ENCODE measurements at places on chromosomes 16 and 17.

DNA sequence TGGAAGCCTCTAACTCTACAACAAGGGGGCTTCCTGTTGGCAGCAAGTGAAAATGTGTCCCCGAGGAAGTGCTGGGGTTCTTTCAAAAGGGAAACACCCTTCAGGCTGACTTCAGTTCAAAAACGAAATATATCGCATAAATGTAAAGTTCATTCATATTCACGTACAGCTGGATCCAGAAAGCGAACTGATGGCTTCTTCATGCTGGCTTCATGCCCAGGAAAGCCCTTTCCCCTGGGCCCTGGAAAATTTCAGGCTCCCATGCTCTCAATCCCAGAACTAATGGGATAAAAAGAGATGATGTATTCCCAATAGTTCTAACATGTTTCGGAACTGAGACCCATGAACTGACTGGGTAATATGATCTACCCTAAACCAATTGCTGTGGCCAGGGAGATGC is 104.7 kb upstream of the CDH13 start:
- no peak overlapping the region for H3K27ac ChIP-seq
- H3K4me1 ChIP-seq = no peaks in the 10 kb centered on the region
- no peak overlapping the region for H3K4me3 ChIP-seq
- H3K36me3 ChIP-seq = no peaks in the 10 kb centered on the region

GRCh38 chr17:73142872-73143381 is 21.9 kb upstream of the SSTR2 start:
- H3K27ac ChIP-seq = no peak overlapping the region
- peaks cover 15% of the 10 kb centered on the region for H3K4me1 ChIP-seq
- H3K4me3 ChIP-seq = no peak overlapping the region
- H3K27me3 ChIP-seq = peaks cover 15% of the 10 kb centered on the region

DNA sequence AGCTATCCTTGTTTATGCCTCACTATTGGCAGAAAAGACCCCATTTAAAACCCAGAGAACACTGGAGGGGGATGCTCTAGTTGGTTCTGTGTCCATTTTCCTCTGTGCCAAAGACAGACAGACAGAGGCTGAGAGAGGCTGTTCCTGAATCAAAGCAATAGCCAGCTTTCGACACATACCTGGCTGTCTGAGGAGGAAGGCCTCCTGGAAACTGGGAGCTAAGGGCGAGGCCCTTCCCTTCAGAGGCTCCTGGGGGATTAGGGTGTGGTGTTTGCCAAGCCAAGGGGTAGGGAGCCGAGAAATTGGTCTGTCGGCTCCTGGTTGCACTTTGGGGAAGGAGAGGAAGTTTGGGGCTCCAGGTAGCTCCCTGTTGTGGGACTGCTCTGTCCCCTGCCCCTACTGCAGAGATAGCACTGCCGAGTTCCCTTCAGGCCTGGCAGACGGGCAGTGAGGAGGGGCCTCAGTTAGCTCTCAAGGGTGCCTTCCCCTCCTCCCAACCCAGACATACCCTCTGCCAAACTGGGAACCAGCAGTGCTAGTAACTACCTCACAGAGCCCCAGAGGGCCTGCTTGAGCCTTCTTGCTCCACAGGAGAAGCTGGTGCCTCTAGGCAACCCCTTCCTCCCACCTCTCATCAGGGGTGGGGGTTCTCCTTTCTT is 56.1 kb downstream of the IGF2BP1 start:
- no peak overlapping the region for H3K4me3 ChIP-seq
- no peak for DNase-seq
- H3K36me3 ChIP-seq = peaks cover 61% of the 10 kb centered on the region
- H3K27me3 ChIP-seq = peaks cover 3% of the 10 kb centered on the region
- peaks cover 35% of the 10 kb centered on the region for H3K4me1 ChIP-seq

DNA sequence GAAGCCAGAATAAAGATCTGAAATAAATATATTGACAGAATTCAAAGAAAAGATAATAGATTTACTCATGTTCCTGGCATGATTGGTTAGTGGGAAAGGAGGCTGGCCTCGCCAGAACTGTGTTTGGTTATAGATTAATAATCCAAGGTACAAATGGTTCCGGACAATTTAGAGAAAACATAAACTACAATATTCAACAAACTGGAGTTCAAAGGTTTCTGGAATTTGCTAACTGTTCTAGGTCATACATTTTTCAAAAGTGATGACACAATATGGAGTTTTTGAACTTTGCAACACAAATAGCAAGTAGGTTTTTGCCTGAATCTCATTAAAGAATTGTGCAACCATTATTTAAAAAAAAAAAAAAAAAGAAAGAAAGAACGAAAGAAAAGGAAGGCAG is 251.7 kb upstream of the SALL1 start:
- H3K36me3 ChIP-seq = peaks cover 42% of the 10 kb centered on the region
- H3K27me3 ChIP-seq = no peaks in the 10 kb centered on the region

DNA sequence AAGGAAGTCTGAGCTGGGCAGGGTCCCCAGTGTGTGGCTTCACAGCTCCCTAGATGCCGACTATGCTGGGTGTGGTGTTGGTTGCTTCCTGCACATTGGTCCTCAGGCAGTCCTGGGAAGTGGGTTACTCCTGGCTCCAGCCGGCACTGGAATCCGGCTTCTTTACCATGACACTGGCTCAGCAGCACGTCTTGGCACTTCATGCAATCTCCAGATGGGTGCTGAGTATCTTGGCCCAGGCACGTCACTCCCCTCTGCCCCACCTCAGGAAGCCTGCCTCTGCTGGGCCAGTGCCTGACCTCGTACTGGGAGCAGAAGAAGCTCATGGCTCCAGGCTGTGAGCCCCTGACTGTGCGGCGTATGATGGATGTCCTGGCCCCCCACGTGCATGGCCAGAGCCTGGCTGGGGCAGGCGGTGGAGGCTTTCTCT is 24.5 kb downstream of the FCSK start:
- H3K27ac ChIP-seq = no peak overlapping the region
- DNase-seq = no peak
- peaks cover 2% of the 10 kb centered on the region for H3K27me3 ChIP-seq
- no peak overlapping the region for H3K4me3 ChIP-seq

GRCh38 chr17:8488491-8488890 is 52.8 kb downstream of the NDEL1 start:
- no peak overlapping the region for H3K27ac ChIP-seq
- no peak overlapping the region for H3K4me3 ChIP-seq
- H3K27me3 ChIP-seq = no peaks in the 10 kb centered on the region
- H3K36me3 ChIP-seq = peaks cover 93% of the 10 kb centered on the region

DNA sequence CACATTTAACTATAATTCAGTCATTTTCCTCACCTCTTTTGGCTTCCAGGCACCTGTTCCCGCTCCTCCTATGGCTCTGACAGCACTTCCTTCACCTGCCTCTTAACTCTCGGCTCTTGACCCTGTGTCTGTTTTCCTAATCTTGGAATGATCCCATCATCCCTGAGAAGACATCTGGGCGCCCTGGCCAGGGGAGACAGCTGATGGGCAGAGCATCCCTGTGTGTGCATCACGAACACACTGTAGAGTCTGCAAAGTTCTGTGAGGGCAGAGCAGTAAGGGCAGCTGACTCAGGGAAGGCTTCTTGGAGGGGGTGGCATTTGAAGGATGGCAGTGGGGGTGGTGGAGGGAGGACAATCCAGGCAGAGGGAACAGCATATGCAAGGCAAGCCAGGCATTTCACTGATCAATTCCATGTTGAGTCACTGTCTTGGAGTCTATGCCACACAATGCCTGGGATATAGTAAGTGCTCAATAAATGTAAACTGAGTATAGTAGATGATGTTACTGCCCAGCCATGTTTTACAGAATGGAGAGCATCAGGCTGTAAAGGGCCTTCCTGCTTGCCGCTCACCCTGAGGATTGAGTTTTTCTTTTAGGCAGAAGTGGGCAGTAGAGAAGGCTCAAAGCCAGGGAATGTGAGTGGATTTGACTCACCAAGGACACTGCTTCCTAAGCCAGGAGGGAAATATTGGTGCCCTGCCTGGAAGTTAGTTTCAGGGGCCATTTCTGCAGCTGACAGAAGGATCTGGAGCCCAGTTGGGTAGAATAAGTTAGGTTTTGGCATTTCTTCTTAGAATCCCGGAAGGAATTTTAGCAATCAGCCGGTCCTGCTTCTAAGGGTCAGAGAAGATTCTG is 5.8 kb upstream of the RAB11FIP4 start:
- H3K27me3 ChIP-seq = peaks cover 34% of the 10 kb centered on the region
- peaks cover 11% of the 10 kb centered on the region for H3K4me1 ChIP-seq
- H3K27ac ChIP-seq = peak overlapping the region; percentile 63
- H3K36me3 ChIP-seq = no peaks in the 10 kb centered on the region
- DNase-seq = no peak
- H3K4me3 ChIP-seq = no peak overlapping the region

DNA sequence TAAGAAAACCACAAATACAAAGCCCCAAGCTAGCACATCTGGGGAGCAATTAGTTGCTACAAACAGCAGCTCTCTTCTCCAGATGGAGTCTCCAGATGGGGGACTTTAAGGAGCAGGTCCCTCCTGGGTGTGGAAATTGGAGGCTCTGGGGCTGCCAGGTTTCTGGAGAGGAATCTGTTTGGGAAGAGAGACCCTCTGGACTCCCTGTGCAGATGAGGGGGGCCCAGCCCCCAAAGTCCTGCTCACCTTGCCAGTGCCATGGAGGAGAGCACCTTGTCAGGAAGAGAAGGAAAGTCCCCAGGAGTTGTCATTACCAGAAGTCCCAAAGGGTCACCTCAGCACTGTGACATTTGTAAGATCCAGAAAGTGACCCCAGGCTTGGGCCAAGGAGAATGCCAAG is 14.8 kb downstream of the TEKT5 start:
- H3K4me1 ChIP-seq = peaks cover 35% of the 10 kb centered on the region
- H3K27ac ChIP-seq = no peak overlapping the region
- no peak for DNase-seq
- no peak overlapping the region for H3K4me3 ChIP-seq
- peaks cover 17% of the 10 kb centered on the region for H3K27me3 ChIP-seq
- H3K36me3 ChIP-seq = no peaks in the 10 kb centered on the region

Measured in nephron progenitor cell (in vitro differentiated cells).